COR-L47 (cell line): ENCODE measurements at places on chromosomes 16 and 17.
A peak's percentile ranks its signal among the peaks of the same experiment; 100 is the strongest.

DNA sequence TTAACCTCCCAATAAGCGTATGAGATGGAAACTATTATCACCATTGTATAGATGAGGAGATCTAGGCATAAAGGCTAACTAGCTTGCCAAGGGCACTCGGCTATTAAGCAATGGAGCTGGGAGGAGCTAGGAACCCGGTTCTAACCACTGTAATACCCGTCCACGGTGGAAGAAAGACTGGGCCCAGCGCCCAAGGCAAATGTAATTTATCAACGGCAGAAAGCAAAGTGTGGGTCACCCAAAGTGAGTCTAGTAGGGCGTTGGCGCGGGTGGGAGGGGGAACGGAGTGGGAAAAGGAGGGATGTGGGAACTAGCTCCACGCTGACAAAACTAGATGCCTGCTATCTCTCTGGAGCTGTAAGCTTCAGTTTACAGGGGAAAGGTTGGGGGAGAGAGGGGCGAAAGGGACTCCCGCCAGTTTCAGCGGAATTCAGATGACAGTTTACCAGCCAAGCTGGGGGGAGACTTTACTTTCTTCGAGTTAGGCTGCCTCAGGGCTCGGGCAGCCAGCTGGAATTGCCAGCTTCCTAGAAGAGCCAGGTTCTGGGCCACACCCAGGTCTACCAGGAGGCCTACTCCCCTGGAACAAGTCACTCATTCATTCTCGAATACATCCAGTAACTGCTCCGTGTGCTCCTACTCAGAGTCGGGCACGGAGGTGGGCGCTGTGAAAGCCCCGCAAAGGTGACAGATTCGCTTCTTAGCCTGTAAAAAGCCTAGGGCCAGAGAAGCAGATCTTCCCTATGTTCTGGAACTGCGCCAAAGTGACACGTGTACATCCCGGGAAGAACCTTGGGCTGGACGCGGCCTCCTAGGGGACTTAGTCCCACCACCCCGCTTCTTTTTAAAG, 837 bp downstream of the LRRC59 start:
- DNase-seq = peak; percentile 38

DNA sequence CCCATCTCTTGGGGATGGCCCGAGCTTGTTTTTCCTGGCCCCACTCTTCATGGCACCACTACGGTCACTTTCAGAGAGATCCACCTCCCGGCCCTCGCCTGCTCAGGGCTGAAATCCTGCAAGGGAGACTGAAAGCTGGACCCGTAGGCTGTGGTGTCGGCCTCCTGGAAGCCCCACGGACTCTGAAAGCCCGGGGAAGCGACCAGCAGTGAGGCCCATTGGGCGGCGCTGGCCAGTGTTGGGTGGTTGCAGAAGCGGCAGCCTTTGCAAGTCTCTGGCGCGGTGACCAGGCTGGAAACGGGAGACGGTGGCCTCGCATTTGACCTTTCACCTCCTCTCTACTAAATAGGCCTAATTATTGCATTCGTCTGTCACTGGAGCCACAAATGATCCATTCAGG, 186.0 kb upstream of the FOXF1 start:
- DNase-seq = no peak

GRCh38 chr17:76543826-76544545, 4.1 kb downstream of the PRCD start:
- DNase-seq = no peak

- DNase-seq = no peak
Measured at GRCh38 chr16:83717814-83718213, 90.0 kb upstream of the HSBP1 start.

DNA sequence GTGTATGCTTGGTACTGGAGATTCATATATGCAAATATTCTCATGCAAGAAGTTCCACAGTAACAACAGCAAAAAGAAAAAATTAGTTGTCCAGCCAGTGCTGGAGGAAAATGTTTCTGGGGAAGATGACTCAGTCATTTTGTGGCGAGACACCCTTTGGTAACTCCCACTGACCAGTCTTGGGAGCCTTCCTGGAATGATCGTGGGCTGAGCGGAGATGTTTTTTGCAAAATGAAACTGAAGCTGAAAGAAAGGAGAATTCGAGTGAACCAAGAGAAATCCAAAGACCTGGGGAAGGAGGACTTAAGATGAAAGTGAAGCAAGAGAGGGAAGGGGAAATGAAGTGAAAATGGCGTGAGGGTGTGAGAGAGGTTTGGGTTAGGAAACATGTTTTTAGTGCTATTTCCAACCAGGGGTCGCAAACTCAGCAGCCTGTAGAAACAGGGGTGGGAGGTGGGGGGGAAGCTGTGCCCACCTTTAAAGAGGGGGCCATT, 5.2 kb downstream of the ITPRIPL2 start:
- DNase-seq = no peak

DNA sequence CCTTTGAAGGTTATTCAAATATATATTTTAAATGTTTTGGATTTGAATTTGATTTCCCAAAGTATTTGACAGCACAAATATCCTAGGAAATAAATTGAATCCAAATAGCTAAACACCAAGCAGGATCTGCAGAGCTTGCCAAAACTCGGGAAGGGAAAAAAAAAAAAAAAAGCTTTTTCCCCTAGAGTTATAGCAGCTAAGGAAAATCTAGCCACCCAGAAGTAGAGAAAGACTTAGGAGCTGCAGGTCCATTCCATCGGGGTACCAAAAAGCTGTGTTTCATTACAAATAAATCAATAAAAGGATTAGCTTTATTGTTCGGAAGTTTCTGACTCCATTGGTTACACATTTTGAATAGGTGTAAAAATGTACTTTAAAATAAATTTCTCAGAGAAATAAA, 19.3 kb downstream of the HSF5 start:
- no peak for DNase-seq

GRCh38 chr17:47404875-47405274, 81.1 kb downstream of the EFCAB13 start:
- DNase-seq = no peak

GRCh38 chr16:68642436-68643101, 2.5 kb upstream of the CDH3 start:
- DNase-seq = peak; percentile 39

DNA sequence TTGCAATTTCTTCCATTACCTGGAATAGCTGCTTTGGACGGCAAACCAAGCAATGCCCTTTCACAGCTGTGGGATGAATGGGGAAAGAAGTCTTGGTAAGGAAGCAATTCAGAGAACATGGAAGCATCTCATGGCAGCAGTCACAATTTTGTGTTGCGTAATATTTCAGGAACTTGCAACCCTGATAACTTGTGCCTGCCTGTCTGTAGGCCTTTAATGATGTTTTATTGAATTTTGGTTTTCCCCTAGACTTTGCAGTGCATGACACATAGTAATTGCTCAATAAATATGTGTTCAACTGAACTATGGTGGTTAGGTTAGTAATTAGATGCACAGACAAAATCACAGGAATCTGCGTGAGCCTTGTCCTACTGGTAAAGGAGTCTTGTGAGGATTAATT, 439.5 kb downstream of the WWOX start:
- DNase-seq = no peak

GRCh38 chr16:73505577-73505976, 457.6 kb upstream of the ZFHX3 start:
- no peak for DNase-seq

- no peak for DNase-seq
Measured at GRCh38 chr16:84501077-84501735, 3.3 kb downstream of the MEAK7 start.
